ENCODE measurements at places on chromosomes 1 and 21.

GRCh38 chr1:16351456-16351993 is 755 bp downstream of the FBXO42 start:
- DNase-seq: peak; percentile 16

GRCh38 chr1:161986328-161986727 is 37.3 kb downstream of the OLFML2B start:
- no peak for DNase-seq

DNA sequence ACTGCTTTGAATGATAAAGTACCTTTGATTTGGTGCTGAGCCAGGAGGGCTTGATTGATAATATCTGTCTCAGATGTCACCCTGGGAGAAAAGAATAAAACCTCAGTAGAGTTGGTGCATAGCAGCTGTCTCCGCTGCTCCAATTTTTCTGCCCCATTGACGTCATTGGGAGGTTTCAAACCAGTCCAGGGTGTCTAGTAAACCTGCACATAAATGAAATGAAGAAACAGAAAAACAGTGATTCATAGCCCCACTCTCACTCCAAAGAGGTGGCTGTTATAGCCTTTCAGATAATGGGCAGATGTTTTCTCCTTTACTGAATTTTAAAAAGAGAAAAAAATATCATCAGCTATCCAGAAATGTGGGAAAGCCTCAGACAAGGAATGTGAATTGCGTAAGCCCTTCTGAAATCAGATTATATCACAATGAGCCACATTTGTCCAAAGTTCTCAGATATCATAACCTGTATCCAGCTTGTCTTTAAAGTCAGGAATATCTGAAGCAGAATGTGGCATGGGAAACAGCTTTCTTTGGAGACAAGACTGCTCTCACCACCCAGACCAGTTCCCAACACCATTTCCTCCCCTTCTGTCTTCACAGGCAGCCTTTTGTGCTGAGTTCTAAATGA is 351.3 kb upstream of the SGIP1 start:
- DNase-seq: no peak

GRCh38 chr1:115827452-115828044 is 13.4 kb downstream of the NHLH2 start:
- no peak for DNase-seq

DNA sequence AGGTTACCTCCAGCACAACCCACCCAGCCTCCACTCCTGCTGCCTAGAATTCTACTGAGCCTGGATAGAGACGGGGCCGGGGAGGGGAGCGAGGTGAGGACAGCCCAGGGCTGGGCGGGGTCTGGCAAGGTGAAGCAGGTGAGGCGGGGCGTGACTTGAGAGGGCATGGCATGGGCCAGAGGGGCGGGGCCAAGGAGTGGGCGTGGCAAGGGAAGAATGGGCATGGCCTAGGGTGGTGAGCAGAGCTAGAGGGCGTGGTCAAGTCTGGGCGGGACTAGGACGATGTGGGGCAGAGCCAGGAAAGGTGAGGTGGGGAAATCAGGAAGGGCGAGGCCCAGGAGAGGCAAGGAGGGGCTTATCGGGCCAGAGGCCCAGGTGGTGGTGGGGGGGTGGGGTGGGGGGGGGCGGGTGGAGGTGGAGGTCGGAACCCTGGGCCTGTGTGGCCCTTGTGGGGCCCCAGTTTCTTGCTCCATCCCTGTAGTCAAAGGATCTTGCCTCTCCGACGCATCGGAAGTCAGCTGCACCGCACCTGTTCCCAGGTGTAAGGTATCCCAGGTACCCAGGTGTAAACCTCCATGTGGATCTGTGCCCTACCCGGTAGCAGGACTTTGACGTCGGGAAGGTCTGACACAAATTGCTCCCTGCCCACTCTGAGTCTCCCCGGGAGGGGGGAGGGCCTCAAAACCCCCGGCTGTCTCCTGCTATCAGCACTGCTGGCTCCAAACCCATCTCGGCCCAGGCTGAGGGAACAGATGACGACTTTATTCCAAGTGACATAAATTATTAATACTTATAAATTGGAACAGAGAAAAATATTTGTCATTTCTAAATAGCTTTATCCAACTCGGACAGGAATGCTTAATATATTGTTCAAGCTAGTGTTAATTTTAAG is 32.9 kb upstream of the UTS2 start:
- no peak for DNase-seq

- no peak for DNase-seq
Measured at GRCh38 chr1:216604771-216605170, 118.5 kb downstream of the ESRRG start.

- no peak for DNase-seq
Measured at GRCh38 chr1:228906223-228906860, 171.1 kb downstream of the RHOU start.

GRCh38 chr21:36511484-36512220 is 31.7 kb upstream of the CLDN14 start:
- no peak for DNase-seq

All from GM20000 (cell line).